NCI-H1105 treated with DMSO at 0.1 percent for 48 hours (cell line): ENCODE measurements at places on chromosomes 16 and 17.

- DNase-seq, result no peak
These were observed 3.4 kb downstream of the CAMKK1 start for GRCh38 chr17:3889325-3890012.

DNA sequence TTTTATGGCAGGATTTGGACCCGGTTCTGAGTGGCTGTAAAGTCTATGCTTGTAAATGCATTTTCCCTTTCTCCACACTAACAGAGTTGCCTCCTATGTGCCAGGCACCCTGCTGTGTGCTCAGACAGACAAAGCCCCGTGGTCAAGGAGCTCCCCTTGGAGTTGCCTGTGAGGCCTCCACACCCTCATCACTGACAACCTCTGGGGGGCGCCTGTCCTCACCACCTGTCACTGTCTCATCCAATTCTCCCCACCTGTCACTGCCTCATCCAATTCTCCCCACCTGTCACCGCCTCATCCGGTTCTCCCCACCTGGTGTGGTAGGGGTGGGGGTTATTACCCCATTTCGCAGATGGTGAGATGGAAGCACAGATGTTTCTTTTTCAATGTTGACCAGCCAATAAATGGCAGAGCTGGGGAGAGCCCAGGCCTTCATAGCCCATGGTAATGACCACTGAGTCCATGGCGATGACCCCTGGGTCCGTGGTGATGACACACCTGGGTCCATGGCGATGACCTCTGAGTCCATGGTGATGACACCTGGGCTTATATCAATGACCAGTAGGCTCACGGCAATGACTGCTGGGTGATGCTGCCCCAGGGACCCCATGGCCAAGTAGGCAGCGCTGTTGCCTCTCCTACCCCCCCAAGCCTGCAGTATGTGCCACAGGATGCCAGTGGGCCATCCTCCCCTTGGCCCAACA is 150.1 kb downstream of the IRF8 start:
- no peak for DNase-seq

- no peak for DNase-seq
These were observed 40.1 kb upstream of the ZFP90 start for GRCh38 chr16:68499006-68499405.

- DNase-seq, result no peak
These were observed 401.4 kb downstream of the GRIN2A start for GRCh38 chr16:9780831-9781230.

- DNase-seq, result no peak
These were observed 6.1 kb upstream of the HNF1B start for GRCh38 chr17:37750768-37751475.

- DNase-seq, result no peak
These were observed 182.0 kb downstream of the SEC14L1 start for GRCh38 chr17:77322514-77323412.

- DNase-seq, result no peak
These were observed 162.0 kb downstream of the AATF start for GRCh38 chr17:37110746-37111145.

DNA sequence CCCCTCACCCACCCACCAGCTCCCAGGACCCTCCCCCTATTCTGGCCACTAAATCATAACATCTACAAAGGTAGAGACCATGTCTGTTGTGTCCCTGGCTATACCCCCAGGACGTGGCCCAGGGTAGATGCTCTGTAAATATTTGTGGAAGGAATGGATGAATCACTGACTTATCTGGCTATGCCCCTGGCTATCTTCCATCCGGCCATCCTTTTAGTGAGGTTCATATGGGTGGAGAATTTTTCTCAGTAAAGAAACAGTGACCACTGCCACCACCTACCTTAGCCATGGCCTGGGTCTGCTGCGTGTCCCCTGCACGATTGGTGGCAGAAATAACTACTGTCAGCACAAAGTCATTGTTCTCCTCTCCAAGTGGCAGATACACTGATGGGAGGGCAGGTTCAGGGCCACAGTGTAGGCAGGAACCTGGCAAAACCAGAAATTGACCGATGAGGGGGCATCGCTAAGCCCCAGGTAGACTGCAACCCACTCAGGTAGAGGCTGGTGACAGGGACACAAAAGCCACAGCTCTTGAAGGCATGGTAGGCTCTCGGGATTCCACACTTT is 63.1 kb upstream of the BCO1 start:
- no peak for DNase-seq

GRCh38 chr17:33798308-33798707 is 456.8 kb upstream of the CCL2 start:
- peak; percentile 6 for DNase-seq

DNA sequence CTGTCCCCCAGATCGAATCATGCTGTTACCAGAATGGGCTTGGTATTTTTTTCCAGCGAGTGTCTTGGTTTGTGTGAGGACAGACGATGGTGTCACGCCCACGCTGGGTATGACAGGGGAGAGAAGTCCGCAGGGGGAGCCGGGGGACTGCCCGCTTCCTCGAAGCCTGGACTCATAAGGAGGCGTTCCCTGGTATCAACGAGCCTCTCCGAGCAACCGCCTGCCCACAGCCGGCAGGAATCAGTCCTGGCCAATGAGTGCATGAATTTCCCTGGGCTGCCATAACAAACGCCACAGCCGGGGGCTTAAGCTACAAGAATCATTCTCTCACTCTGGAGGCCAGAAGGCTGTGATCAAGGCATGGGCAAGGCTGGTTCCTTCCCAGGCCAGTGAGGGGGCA is 26.1 kb upstream of the JPH3 start:
- DNase-seq, result no peak

DNA sequence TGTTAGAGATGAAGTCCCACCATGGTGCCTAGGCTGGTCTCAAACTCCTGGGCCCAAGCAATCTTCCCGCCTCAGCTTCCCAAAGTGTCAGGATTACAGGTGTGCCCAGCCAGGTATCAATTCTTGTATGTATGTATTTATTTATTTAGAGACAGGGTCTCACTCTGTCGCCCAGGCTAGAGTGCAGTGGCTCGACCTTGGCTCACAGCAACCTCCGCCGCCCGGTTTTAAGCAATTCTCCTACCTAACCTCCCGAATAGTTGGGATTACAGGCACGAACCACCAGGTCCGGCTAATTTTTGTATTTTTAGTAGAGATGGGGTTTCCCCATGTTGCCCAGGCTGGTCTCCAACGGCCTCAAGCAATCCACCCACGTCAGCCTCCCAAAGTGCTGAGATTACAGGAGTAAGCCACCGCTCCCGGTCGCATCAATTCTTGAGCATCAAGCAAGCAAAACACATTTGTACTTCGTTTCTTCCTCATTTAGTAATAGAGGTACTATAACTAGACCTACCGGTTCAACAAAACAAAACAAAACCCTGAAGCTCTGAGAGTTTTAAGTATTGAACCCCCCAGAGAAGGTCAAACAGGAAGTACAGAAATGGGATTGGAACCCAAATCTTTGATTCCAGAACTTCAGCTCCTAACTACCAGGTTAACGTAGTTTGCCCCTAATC is 1.0 kb upstream of the ZNF500 start:
- DNase-seq, result no peak

- DNase-seq, result no peak
These were observed 24.6 kb upstream of the TNRC6C start for GRCh38 chr17:77933777-77934398.

- DNase-seq, result no peak
These were observed 5.0 kb downstream of the CA4 start for GRCh38 chr17:60154616-60155426.

DNA sequence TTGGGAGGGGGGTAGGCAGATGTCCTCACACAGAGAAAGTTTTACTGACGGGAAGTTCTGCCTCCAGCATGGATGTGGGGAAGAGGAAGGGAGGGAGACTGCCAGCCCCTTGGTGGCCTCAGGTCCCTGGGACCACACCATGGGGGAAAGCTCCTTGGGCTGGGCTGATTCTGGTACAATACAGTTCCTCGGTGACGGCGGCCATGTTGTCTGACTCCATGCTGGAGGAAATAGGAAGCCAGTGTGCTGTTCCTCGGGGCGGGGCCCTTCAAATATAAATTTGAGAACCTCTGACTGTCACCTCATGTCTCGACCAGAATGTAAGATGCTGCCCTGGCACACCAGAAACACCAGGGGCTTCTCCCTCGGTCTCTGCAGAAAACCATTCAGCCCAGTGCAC is 66.8 kb downstream of the CNGB1 start:
- DNase-seq, result no peak

GRCh38 chr16:30620169-30620568 is 10.0 kb upstream of the ZNF689 start:
- no peak for DNase-seq

- peak; percentile 56 for DNase-seq
These were observed 6.0 kb upstream of the CHRNE start for GRCh38 chr17:4908711-4909496.

DNA sequence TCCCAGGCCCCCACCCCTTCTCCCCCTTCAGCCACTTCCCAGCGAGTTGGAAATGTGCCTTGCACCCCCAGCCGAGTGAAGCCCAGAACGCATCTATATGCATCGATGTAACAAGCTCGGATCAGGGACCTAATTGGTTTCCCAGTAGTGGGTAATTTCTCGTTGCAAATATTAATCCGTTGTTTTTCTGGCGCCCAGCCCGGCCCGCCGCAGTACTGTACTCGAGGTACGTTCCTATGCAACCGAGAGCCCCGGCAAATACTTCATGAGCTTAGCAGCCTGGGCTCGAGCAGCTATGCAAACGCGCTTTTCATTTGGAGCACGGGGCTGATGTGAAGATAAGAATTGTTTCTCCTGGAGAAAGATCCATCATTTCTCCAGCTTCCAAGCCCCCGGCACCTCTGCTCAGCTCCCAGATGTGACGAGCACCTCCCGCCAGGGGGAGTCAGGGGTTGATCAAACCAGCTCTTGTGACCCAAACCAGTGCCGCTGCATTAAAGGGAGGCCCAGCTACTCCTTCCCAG is 229.8 kb downstream of the KATNIP start:
- DNase-seq, result peak; percentile 73

DNA sequence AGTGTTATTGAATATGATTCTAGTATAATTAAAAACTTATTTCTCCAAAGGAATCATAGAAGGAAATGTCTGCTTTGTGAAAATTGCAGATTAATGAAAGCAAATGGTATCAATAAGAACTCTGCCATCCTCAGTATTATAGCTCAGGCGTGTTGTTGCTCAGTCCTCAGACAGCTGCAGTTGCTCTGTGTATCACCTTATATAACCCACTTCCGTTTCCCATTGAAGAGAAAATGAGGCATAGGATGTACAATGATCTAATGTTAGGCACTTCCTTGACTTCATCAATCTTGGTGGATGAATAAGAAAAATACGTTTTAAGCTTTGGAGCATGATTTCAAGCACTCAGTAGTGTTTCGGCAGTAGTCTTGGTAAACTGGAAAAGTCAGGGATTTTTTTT is 14.1 kb downstream of the MFSD11 start:
- no peak for DNase-seq

DNA sequence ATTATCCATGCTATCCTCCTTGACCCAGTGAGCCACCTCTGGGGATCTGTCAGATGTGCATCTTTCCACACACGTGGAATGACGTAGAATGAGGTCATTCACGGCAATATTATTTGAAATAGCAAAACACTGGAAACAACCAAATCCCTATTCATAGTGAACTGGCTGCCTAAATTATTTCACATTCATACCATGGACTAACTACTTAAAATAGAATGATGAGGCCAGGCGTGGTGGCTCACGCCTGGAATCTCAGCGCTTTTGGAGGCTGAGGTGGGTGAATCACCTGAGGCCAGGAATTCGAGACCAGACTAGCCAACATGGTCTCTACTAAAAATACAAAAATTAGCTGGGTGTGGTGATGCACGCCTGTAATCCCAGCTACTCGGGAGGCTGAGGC is 75.5 kb downstream of the RAP1GAP2 start:
- DNase-seq, result no peak

GRCh38 chr16:27811881-27812280 is 251.6 kb downstream of the GSG1L start:
- no peak for DNase-seq

DNA sequence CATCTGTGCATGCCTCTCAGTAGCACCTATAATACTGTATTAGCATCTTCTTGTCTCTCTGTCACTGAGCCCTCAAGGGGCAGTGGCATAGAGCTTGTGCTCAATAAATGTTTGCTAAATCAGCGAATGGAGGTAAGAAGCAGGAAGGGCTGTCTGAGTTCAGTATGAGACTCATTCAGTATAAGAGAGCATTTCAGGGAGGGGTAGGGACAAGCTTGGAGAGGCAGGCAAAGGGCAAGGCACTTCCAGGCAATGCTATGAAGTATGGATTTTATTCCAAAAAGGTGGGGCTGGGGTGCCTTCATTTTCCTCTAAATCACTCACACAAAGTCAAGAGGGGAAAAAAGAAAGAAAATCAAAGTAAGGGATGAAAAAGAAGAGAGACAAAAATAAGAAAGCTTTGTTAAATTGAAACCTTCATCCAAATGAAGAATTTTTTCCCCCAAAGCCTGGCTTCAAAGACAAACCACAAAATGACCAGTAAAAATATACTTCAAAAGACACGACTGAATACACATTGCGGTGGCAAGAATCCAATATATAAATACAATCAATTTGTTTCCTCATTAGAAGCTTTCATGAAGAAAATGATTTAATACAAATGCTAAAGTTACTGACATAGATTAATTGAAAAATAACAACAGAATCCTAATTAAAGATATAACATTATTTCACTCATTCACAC is 51.2 kb downstream of the SKAP1 start:
- no peak for DNase-seq

DNA sequence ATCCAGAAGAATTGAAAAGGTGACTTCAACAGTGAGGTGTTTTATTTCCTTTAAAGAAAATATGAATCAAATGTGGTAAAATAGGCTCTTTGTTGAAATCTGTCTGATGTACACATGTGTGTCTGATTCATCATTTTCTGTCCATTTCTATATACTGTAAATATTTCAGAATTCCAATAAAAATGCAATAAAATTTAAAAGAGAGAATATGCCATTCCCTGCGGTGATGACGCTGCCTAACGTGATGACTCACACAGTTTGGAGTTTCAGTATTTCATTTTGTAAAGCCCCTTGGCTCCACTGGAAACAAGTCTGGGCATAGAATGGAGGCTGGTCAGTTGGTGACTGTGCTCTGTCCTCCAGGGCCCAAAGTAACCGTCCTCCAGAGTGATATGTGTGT is 482.5 kb upstream of the CDH5 start:
- no peak for DNase-seq

DNA sequence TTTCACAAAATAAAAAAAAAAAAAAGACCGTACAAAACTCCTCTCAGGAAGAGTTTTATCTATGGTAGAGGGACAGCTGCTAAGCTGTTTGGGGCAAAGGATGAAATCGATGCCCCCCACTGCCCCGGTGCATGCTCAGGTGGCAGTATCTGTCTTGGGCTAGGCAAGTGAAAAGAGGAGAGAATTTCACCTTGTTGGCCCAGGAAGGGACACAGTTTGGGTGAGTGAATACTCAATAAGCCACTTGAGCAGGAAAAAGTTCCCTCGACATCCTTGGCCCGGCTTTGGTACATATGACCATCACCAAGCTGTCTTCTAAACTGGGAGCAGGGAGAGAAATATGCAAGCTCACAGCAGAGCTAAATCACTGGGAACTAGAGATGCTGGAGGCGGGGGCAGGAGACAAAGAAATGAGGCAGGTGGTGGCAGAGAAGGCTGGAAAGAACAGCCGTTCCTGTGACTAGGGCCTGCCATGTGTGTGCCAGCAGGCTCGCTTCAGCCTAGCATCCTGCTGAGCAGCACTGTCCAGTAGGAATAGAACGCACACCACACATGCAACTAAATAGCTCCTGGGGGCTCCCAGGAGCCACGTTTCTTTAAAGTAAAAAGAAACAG is 8.2 kb upstream of the EIF1 start:
- DNase-seq, result no peak

- no peak for DNase-seq
These were observed 9.4 kb downstream of the KRT33A start for GRCh38 chr17:41340934-41341861.

GRCh38 chr17:62573480-62574117 is 53.9 kb upstream of the MRC2 start:
- DNase-seq, result no peak

- peak; percentile 18 for DNase-seq
These were observed 10.4 kb downstream of the SLC25A10 start for GRCh38 chr17:81722184-81723120.
